ENCODE measurements at places on chromosomes 4 and X. TPM values are rescaled to one million over a fixed set of nuclear protein-coding genes. Genes with fewer than 3 reads are reported as not detected.

DNA sequence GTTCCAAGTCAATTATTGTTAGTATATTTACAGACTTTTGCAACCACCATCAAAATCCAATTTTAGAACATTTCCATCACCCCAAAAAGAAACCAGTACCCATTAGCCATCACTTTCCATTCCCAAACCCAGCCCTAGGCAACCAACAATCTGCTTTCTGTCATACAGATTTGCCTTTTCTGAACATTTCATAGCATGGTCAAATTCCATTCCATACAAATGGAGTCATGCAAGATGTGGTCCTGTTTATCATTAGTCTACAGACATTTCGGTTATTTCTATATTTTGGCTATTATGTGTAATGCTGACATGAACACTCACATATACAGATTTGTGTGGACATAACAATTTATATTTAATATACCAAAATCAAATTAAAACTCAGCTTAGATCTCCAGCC, 508.7 kb downstream of the ZNF674 start:
- no peak for DNase-seq

GRCh38 chr4:1416948-1417260, 10.7 kb upstream of the NKX1-1 start:
- DNase-seq: no peak

DNA sequence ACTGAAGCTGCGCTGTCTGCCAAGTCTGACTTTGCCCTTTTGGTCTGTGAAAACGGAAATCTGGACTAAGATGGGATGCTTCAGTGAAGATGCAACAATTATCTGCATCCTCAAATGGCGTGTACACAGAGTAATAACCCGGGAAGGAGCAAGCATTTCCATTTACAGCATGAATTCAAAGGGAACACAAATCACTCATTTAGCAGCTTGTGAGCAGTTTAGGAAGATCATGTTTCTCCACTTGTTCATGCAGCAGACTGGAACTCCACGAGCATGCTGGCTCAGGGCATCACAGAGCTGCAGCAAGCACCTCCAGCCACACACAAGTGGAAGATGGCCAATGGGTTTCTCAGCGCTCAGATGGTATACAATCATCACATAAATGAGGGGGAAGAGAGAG, 175.5 kb downstream of the NLGN4X start:
- DNase-seq: no peak

- DNase-seq: peak; percentile 30
Observed at GRCh38 chr4:69617083-69617694, 22.3 kb downstream of the UGT2A2 start.

Gene MAGEB10
- total RNA-seq: not detected

DNA sequence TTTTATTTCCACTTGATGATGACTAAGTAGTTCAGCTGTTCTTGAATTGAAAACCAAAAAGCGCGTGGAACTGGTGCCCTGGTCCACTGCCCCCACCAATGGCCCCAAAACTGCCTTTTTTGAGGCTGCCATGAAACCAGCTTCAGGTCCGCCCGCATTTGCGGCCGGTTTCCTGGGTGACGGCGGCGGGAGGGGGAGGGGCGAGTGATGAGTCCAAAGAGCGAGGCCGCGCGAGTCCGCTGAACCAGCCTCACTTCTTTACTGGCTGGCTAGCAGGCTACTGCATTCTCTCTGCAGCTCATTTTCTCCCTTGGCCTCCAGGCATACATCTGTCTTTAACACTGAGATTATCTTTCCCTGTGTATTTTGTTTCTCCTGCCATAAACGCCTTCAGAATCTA, 72.9 kb upstream of the FABP2 start:
- DNase-seq: no peak

GRCh38 chr4:54930226-54930625, 195.2 kb downstream of the KDR start:
- no peak for DNase-seq

DNA sequence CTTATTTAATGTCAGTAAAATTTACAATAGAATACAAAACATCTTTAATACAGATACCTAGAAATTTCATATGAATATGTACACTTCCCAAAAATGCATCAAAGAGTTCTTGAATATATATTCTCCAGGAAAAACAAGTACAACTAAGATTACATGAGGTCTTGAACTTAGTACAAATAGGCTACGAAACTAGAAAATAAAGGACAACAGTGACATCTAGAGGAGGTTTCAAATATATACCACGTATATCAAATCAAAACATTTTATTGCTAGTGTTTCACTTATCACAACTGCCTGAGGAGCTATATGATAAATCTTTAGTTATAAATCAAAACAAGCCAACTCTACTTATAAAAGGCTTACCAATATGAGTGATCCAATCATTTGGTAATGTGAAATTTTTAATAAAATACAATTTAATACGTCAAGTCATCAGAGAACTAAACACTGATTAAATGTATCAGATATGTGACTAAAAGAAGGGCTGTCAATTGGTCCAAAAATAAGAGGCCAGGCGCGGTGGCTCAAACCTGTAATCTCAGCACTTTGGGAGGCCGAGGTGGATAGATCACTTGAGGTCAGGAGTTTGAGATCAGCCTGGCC, 36.6 kb downstream of the ANAPC10 start:
- no peak for DNase-seq

Gene CFAP47
- 0.44 TPM for total RNA-seq

- no peak for DNase-seq
Observed at GRCh38 chr4:103075435-103075893, 1.1 kb downstream of the SLC9B2 start.

DNA sequence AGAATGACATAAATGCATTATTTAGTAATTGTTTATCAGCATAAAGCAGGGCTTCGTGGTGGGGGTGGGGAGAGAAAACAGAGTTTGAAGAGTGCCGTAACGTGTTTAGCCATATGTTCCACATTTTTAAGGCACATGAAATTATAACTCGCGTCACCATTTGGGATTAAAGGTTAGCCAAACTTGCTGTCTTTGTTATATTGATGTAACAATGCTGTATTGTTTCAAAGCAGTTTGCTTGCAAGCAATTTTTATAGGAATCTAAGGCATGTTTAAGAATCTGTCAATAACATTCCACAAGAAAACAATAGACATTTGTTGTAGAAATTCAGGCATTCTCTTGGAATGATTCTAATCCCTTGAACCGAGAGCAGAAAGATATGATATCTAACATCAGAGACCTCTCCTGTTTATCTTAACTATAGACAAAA, 78.3 kb downstream of the CLDN22 start:
- DNase-seq: no peak

DNA sequence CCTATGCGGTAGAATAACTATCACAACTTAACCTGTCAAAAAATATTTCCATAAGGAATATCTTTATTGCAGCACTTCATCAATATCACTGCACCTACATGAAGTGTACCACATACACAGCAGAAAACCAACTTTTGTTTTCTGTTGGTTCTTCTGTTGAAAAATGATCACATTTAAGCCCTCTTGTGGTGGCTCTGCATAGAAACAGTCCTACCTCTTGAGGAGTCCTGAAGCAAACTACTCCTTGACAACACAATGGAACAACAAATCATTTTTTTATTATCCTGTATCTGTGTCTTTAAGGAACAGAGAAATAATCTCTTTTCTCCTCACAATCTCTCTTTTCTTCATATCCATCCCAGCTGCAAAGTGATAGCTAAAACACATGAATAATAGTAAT, 39.8 kb upstream of the ATOH1 start:
- peak; percentile 13 for DNase-seq

- DNase-seq: no peak
Observed at GRCh38 chrX:149715468-149715867, 3.6 kb downstream of the MAGEA11 start.

- no peak for DNase-seq
Observed at GRCh38 chrX:127571834-127572233, 480.4 kb downstream of the ACTRT1 start.

GRCh38 chr4:180823108-180823507, 1420.1 kb upstream of the TENM3 start:
- DNase-seq: no peak

DNA sequence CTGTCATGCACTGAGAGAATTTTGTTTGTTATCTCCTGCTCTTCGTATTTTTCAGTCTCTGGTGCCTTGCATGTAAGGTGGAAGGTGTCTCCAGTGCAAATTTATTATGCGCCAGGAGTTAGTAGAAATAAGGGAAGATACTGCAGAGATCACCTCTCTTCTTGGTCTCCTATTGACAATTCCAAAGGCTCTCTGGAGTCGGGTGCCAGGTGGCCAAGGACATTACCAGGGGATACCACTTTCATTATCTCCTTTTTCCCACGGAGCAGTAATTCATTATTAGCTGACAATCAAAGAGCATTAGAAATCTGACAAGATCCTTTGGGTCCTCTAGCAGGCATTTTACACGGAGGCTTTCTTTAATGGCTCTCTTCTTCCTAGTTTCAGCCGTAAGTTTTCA, 26.0 kb downstream of the ADD1 start:
- no peak for DNase-seq

DNA sequence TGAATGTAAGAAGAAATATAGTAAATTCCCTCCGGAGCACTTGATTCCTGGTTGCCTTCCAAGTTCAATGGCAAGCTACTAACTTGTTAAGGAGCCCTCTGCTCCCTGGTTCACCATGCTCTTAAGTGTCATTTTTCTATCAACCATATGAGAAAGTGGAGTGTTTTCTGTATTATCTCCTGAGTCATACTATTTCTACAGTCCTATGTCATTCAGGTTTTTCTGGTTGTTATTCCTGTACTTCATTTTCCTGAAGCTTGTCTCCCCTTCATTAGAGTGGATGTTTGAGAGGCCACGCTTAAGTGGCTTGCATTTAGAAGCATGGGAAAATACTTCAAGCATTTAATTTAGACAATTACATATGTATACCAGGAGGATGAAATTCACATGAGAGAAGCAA, 14.7 kb upstream of the EPGN start:
- no peak for DNase-seq

DNA sequence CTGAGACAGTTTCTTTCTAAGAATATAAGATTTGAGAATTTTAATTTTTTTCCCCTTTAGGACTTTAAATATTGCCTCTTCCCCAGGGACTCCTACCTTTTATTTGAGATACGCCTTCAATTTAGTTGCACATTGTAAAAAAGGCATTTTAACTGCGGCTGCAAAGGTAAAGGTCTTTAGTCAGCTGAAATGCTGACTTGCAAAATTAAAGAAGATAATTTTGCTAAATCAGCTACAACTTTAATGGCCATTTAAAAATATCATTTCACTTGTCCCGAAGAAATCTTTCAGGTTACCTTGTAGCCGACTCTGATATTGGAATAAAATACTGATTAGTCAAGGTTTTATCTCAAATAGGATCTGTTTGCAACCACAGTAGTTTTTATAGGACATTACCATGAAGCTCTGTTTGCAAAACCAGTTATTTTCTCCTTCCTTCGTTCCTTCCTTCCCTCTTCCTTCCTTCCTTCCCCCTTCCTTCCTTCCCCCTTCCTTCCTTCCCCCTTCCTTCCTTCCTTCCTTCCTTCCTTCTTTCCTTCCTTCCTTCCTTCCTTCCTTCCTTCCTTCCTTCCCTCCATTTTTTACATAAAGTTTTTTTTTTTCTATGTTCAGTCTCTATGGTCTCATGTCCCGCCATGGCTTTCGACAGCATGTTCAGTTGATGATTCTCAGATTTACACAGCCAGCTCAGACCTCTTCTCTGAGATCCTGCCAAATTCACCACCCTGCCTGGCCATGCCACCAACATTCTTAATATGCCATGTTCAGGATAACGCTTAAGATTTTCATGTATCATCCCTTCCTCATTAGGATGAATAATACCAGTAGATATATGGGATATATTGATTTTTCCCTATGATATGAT, 405.4 kb upstream of the PRKX start:
- no peak for DNase-seq

DNA sequence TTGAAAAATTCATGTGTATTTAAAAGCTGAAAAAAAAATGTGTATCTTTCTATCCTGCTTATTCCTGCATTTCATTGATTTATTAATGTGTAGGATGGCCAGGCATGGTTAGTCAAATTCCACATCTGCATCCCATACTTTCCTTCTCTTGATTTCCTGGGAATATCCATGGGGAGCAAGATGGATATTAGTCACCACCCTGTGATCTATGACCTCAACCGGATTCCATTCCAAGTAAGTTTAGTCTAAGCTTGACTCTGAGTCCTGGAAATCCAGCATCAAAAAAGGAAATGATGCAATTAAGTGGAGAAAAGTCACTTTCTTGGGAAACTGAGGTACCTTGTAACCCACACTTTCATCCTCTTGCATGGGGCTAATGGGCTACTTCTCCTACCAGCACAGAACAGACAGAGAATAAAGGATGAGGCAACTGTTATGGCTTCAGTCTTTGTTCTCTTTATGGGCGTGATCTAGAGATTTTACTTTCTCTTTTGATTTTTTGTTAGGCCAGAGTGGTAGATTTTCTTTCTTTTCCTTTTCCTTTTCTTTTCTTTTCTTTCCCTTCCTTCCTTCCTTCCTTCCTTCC, 17.1 kb upstream of the BEX4 start:
- no peak for DNase-seq

Gene OSTC
- 191 TPM for total RNA-seq

- DNase-seq: no peak
Observed at GRCh38 chrX:38268011-38268410, 47.3 kb upstream of the SRPX start.

DNA sequence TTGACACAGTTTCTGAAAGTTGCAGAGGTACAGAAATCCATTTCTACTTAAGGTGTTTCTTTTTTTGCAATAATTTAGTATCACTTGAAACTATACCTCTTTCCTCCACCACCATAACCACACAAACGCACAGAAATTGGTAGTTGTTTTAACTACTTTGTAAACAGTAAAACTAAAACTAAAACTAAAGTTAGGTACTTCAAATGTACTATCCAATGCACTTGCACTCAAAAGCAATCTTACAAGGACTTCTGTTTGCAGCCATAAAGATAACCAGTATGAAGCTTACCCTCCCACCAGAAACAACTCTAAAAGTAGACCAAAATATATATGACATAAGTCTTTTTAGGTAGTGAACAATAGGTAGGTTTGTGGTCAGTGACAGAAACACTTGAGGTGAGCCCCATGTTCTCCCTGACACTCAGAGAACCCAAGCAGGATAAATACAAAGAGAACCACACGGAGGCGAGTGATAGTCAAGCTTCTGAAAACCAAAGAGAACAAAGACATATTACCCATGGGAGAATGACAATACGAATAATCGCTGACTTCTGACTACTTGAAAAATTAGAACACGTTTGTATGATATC, 72.2 kb upstream of the VBP1 start:
- no peak for DNase-seq

DNA sequence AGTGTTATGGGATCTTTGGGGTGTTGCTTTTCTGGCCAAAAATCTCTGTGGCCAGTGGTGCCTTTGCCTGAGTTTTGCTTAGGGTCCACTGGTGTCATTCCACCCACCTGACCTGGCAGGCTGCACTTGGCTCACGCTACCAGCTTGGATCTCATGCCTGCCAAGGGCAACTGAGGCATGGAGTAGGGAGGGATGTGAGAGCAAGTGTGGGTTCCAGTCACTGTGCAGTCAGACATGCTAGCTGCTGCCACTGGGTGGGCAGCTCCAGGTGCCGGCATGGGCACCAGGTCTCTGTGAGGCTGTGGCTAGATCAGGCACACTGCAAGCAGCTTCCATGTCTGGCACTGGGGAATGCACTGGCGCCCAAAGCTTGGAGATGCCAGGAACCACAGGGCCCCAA, 424.1 kb downstream of the PRR32 start:
- no peak for DNase-seq

- DNase-seq: no peak
Observed at GRCh38 chr4:114729068-114729738, 130.6 kb downstream of the UGT8 start.

- peak; percentile 11 for DNase-seq
Observed at GRCh38 chrX:69128588-69128987, 36.7 kb downstream of the PJA1 start.

Gene FATE1
- not detected for total RNA-seq

- no peak for DNase-seq
Observed at GRCh38 chr4:159173886-159174285, 71.0 kb downstream of the RAPGEF2 start.

Gene GAGE12F
- total RNA-seq: not detected

- DNase-seq: no peak
Observed at GRCh38 chr4:72326692-72327632, 242.1 kb downstream of the ADAMTS3 start.

Data from endothelial cell (in vitro differentiated cells).